ENCODE measurements at places on chromosomes 12 and 14.

- peak; percentile 10 for DNase-seq
Observed at GRCh38 chr12:724194-724855, 28.1 kb upstream of the WNK1 start.

- DNase-seq: no peak
Observed at GRCh38 chr12:20628999-20629398, 66.1 kb upstream of the SLCO1C1 start.

- no peak for DNase-seq
Observed at GRCh38 chr12:60977966-60978365, 1282.2 kb upstream of the USP15 start.

DNA sequence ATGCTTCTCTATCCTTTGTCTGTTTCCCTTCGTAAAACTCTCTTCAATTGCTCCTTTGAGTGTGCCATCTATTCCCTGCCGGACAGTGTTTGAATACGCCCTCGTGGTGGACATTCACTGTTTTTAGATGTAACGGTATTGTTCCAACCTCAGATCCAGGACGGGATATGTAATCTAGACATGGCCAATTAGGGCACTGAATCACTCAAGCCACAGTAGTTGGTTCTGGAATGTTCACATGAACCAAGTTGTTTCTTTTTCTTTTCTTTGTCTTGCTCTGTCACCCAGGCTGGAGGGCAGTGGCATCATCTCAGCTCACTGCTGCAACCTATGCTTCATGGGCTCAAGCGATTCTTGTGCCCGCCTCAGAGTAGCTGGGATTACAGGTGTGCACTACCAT is 204.2 kb upstream of the PLXNC1 start:
- no peak for DNase-seq

DNA sequence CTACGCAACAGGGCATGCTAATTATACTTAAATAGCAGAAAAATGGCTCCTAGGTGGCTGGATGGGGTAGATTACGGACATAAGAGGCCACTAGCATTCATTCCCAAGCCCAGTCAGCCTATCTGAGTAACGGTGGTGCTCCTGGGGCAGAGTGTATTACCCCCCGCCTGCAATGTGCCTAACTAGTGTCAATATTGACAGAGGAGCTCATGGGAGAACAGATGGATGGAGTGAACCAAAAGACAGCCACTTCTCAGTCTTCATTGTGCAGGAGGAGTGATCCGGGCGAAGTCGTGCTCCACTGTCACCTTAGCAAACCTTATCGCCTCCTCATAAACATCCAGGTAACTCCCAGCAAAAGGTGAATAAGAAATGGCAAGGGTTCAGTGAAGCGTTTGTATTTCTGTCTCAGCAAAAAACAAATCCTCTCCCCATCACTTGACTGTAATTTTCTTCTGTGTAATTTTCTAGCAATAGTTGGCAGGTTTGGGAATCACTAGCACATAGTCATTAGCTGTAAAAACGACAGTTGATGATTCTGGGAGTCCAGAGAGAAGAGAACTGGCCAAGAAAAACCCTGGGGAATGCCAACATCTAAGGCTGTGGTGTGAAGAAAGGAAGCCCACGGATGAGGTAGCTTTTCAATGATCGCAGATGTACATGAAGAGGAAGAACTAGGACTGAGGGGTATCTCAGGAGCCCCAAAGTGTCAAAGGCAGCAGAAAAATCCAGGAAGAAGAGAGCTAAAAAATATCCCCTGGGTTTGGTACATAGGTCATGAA is 126.6 kb upstream of the BCL2L14 start:
- DNase-seq: no peak

DNA sequence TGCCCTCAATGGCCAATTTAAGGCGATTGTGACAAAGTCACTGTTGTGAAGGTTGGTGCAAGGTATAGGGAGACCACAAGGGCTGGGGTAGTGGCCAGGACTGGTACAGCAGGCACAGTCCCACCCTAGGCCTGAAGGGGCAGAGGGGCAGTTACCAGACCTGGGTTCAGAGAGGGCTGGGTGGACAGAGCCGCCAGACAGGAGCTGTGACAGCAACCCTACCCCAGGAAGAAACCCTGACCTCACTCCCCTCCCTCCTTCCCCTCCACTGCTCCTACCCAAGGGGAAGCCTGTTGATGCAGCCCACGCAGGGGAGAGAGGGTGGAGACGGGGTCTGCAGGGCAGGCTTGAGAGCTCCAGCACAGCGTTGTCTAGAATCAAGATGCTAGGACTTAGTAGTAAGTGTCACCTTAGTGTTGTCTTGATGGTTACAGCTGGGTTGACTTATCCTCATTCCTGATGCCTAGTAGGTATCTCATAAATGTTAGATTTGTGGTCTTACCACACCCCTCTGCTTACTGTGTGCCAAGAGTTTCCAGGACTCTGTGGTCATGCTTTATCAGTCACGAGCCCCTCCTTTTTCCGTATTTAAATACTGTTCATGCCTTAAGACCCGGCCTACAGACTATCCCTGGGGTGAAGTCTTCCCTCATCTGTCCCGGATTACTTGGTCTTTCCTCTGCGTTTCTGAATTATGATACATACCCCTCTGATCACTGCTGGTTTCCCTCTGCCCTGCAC is 14.4 kb downstream of the EML1 start:
- no peak for DNase-seq

DNA sequence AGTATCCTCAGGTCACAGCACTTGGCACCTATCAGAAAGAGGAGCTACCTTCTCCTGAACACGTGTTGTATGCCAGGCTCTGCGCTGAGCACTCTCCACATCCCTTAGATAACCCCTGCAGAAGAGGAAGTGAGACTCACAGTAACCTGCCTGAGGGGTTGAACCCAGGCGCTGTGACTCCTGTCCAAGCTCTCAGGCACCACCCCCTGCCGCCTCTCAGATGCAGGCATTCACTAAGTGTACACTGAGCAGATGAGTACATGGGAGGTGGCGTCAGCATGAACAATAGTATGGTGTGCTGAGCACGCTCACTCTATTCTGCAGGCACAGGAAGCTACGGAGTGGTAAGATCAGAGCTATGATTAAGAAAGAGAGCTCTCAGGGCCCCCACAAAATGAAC is 21.0 kb upstream of the RIC8B start:
- no peak for DNase-seq

GRCh38 chr14:21096438-21096837 is 2.0 kb downstream of the ZNF219 start:
- DNase-seq: no peak

DNA sequence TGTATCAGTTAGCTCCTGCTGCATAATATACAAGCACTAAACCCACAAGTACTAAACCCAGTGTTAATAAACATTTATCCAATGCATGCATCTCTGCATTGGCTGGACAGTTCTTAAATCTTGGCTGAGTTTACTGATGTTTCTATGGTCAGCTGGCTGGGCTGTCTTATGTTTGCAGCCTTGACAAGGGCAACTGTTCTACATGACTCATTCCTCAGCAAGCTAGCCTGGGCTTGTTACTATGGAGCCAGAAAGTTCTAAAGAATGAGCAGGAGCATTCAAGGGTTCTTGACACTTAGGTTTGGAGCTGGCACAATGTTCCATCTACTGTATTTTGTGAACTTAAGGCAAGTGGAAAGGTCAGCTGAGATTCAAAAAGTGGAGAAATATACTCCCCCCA is 199.1 kb downstream of the GLT1D1 start:
- no peak for DNase-seq

GRCh38 chr12:48980389-48980952 is 2.3 kb downstream of the WNT1 start:
- peak; percentile 62 for DNase-seq

DNA sequence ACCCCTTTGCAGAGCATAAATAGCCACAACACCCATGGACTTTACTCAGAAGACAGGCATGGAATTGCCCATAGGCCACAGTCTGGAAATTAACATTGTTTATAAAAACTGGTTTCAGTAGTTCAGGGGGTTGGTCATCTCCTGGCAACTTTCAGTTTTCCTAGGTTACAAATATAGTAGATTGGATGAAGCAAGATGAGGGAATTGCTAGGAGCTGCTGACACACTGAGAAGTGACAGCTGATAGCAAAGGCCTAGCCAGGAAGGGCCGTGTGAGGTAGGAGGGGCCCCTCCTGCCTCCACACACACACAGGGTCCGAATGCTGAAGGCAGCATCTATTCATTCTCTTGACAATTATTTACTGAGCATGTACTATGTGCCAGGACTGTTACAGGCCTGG is 8.3 kb downstream of the GALNT16 start:
- no peak for DNase-seq

DNA sequence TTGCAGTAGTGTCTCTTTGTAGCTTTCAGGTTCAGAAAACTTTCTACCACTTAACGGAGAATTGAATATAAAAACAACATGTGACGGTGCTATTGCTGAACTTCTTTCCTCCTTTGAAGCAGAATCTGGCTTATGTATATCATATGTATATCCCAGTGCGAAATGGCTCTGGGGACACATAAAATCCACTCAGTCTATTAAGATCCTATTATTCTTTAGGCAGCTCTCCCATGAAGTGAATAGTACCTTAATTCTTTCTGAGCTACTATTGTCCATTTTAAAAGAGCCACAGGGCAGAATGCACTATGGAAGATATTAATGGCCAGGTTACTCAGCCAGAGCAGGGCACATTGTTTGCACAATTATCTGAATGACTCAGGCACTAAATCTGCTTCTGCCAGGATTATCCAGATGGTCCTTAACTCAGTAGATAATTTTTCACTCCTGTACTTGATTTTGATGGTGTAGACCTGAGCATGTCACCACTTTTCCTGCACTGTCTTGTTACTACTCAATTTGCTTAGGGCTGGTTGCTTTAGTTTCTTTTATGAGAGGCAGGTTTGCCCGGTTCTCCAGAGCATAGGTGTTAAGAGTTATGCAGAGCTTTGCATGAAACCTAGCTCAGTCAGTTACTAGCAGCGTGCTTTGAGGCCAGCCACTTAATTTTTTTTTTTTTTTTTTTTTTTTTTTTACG is 5.5 kb downstream of the CNTN1 start:
- no peak for DNase-seq

DNA sequence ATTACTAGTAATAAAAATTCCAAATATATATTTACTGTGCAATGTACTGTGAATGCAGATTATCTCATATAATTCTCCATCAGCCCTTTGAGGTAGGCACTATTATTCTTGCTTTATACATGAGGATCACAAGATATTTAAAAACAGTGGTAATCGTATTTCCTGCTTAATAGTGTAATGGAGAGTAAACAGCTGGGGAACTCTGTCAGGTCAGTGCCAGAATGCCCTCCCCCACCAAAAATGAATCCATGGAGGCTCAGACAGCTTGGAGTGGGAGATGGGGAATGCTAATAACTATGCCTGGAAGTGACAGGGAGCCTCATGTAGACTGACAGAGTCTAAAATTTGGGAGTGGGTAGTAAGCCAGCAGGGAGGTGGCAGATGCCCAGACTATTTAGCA is 153.6 kb downstream of the PAH start:
- DNase-seq: no peak

- no peak for DNase-seq
Observed at GRCh38 chr12:110312581-110313360, 31.7 kb downstream of the ATP2A2 start.

GRCh38 chr12:131445184-131445774 is 265.6 kb upstream of the SFSWAP start:
- DNase-seq: no peak

GRCh38 chr12:75528272-75528671 is 16.9 kb upstream of the KRR1 start:
- no peak for DNase-seq

- DNase-seq: no peak
Observed at GRCh38 chr14:61623927-61624326, 71.4 kb upstream of the HIF1A start.

DNA sequence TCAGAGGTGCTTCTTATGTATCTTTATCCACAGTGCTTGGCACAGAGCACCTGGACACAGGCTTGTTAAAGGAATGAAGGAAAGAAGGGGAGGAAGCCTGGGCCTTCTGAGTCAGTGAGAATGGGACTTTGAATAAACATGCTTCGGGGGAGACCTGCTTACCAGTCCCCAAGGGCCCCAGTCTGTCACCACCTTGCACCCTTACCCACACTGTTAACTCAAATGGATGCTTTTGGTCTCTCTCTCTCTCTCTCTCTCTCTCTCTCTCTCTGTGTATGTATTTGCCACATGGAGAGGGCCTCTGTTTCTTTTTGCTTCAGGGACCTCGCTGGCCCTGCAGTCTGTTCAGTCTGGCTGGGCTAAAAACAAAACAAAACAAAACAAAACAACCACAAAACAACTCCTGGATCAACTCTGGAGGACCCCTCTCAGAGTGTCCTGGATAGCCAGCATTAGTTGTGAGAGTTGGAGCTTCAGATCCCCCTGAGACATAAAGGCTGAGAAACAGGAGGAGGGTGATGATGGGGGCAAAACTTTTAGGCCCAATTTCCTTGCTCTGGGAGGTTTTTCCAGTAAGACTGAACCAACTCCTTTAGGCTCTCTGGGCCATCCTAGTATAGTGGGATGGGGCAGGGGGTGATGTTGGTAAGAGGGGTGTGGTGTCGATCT is 1.9 kb downstream of the KIF5A start:
- no peak for DNase-seq

- DNase-seq: no peak
Observed at GRCh38 chr14:86404425-86404824, 874.5 kb downstream of the FLRT2 start.
